ENCODE measurements at places on chromosomes 11 and 22.

- no peak for DNase-seq
Measured at GRCh38 chr11:9643751-9644150, 20.1 kb upstream of the SWAP70 start.

- DNase-seq: no peak
Measured at GRCh38 chr11:75779960-75780359, 11.4 kb downstream of the DGAT2 start.

- no peak for DNase-seq
Measured at GRCh38 chr22:48902983-48903650, 924.6 kb downstream of the BRD1 start.

DNA sequence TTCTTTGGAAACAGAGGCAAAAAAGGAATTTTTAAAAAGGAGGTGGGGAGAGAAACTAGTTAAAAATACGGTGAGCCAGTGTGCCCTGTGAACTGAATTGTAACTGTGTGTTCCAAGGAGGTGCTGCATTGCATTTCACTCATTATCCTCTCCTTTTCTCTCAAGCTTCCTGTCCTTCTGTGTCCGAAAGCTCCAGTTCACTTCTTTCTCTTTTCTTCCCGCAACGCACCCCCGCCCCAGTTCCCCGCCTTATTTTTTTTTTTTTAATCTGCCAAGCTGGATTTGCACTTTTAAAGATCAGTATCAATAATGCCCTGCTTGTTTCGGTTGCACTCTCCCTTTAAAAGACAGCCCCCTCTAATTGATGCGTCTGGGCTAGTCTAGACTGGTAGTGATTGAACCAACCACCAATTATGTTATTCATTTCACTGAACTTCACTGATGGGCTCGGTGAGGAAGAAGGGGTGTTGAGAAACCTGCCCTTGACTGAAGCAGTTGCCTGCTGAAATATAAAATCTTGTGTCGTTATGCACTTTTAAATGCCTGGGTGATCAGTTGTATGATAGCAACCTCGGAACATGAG, 18.5 kb downstream of the BLID start:
- no peak for DNase-seq

DNA sequence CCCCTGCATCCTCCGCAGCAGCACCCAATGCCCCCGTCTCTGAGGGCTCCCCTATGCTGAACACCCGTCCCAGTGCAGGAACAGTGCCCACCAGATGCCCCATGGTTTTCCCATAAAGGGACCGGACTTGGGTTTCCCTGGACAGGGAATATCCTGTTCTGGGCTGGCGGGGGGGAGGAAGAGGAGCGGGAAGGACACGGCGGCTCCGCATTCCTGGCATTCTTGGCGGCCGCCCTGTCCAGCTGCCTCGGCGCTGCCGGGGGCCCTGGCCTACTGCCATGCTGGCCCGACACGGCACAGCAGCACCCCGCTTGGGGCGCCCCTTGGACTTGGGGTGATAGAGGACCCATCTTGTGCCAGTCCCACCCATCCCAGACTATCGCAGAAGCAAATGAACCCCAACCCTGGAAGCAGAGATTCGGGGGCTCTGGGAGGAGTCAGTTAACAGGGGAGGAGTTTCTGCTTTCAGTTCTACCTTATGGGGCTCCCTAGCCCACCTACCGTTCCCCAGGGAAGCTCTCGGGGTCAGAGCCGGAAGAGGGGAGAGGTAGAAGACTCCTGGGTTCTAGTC, 23.7 kb upstream of the CBX7 start:
- peak; percentile 56 for DNase-seq

- no peak for DNase-seq
Measured at GRCh38 chr11:74072721-74073120, 63.8 kb upstream of the UCP3 start.

Measured in HuH-7.5 (cell line).